Activated naive CD8-positive, alpha-beta T cell treated with anti-CD3 and anti-CD28 coated beads for 36 hours (primary cell): ENCODE measurements at places on chromosomes 11 and 22.
A peak's percentile ranks its signal among the peaks of the same experiment; 100 is the strongest.

DNA sequence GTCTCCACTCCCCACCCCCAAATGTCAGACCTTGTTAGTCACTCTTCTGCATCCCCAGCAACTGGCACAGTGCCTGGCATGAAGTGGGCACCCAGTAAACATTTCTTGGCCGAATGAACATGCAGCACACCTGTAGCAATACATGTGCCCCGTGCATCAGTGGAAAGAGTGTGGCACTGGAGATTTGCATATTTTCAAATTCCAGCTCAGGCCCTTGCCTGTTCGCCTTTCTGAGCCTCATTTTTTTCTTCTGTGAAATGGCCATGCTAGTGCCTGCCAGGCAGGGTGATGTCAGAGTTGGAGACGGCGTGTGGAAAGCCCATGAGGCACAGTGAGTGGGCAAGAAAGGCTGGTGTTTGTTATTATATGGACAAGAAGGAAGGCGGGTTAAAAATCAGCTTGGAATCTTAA lies 38.7 kb downstream of the CD82 start:
- DNase-seq, result no peak

GRCh38 chr11:19714022-19714386 lies 1.4 kb downstream of the NAV2 start:
- DNase-seq, result no peak

DNA sequence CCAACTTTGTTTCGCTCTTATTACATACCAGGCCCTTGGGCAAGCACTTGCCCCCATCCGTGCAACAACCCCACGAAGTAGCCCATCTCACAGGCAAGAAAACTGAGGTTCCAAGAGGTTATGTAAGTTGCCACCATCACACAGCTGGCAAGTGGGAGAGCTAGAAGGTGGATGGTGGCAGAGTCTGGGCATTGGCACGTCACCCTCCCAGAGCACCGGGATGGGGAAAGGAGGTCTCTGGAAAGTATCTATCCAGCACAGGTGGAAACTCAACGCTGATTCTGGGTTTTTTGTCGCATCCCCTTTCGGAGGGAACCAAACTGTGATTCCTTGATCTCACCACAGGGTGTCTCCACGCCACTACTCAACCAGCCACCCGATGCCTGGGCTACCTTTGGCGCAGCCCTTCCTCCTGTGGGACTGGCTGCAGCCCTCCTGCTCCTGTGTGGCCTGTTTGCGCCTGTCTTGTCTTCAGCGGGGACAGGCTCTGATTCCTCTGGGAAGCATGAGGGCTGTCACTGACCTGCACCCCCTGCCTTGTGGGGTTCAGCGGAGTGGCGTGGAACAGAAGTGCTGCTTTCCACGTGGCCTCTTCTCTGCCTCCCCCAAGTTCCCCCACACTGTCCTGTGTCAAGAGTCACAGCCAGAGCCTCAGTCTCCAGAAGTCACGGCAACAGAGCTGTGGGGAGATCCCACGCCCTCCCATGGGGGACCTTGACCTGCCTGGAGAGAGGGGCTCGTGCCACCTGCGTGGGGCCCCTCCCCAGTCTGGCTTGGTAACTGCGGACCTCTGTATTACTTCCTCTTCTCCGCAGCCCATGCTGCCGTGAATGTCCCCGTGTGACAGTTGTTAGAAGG lies 34.4 kb upstream of the TRIM29 start:
- peak; percentile 59 for DNase-seq

- DNase-seq, result peak; percentile 78
Measured at GRCh38 chr22:23696326-23696851, 5.6 kb downstream of the RGL4 start.

DNA sequence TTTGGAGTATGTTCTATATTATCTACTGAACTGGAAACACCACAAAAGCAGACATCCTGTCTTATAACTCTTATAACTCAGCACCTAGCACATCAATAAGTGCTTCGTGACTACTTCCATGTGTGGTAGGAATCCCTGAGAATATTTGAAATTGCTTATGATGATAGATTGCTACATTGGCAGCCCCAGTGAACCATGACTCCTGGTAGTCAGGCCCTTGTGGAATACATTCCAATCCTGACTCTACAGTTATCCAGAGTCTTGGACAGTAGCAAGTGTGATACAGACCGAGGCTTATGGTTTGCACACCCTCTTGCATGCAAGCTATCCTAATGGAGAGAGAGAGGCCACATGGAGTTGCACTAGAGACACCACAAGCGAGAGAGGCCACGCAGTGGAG lies 59.5 kb upstream of the PHF21A start:
- no peak for DNase-seq

DNA sequence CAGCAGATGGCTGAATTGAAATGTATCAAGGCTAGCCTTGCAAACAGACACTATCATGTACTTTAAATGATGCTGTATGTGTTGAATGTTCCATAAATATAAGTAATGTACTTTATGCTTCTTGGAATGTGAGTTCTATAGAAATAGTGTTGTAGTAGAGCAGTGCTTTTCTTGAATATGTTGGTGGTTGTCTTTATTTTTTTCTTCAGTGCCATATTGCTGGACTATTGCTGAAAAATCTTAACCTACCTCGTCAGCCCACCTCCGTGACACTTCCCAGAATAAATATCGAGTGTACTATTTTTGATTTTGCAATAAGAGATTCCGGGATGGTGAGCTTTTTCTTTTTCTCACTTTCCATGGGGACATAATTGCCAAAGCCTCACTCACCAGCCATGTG lies 153.9 kb downstream of the NAV2 start:
- no peak for DNase-seq

- no peak for DNase-seq
Measured at GRCh38 chr22:50676180-50676636, 3.6 kb downstream of the SHANK3 start.

DNA sequence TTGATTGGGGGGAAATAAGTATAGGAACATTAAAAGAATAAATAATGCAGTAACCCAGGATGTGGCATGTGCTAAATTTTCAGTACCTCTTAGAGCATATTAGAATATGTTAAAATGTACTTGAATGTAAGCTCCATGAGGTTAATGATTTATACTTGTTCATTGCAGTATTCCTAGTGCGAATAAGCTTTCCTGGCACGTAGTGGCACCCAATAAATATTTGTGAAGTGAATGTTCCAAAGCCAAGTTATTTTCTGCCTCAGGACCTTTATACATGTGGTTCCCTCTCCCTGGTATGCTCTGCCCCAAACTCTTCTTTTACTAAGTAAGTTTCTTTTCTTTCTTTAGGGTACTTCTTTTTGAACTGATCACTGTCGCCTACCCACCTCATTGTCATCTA lies 118.8 kb downstream of the DBX1 start:
- no peak for DNase-seq

DNA sequence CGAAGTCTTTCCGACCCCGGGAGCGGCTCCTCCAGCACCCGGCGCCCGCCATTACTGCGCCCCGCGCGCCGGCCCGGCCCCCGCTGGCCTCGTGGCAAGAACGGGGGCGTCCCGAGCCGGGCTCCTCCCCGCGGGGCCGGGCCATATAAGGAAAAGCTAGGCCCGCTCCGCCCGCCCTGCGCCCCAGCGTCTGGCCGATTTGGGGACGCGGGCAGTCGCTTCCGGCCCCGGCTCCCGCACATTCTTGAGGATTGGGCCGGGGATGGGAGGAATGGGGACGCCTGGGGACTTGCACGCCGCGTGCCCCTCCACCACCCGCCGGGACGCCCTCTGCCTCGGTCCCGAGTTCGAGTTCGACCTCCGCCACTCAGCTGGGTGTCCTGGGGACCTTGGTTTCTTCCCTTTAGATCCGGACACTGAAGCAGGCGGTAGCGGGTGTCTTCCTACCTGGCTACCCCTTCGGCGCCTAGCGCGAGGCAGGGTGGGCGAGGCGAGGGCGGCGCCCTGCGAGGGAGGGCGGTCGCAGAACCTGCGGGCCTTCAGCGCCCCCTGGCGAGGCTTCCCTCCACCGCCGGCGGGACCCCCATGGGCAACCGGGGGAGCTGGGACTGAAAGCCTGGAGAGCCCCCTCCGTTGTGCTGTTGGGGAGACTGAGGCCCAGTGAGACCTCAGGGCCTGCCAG lies 3.8 kb downstream of the SMTN start:
- peak; percentile 93 for DNase-seq

DNA sequence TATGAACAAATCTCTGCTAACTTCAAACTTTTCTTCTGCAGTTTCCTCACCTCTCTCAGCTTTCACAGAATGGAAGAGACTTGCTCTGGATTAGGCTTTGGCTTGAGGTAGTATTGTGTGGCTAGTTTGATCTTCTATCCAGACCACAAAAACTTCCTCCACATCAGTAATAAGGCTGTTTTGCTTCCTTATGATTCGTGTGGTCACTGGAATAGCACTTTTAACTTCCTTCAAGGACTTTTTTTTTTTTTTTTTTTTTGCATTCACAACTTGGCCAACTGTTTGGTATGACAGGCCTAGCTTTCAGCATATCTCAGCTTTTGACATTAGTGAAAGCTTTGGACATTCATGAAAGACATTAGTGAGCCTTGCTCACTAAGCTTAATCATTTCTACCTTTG lies 47.5 kb upstream of the LRRC55 start:
- DNase-seq, result no peak

DNA sequence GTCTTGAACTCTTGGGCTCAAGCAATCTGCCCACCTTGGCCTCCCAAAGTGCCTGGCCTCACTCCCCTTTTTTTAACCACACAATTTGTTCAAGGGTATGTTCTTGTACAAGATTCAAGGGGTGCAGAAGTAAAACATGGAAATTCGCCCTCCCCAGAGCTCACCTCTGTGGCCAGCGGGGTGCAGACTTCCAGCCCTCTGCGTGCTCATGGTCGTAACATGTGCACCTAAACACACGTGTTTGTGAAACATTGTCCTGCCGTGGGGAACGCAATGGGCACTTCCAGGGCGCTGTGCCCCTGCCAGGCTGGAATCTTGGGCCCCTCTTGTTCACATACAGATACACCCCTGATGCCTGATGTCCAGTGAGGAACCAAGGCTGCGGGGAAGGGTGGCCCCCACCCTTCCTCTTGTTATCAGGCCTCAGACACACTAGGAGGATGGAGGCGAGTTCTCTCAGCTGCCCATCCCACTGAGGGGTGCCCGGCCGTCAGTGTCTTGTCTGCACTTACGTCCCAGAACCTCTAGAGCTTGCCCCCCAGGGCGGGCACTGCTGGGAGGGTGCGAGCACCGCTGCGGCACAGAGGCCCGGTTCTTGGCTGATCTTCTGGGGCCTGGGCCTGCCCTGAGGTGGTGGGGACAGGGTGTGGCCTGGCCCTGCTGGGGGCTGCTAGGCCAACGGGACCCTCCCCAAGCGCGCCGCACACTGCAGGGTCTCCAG lies 4.1 kb upstream of the EPS8L2 start:
- DNase-seq, result no peak

DNA sequence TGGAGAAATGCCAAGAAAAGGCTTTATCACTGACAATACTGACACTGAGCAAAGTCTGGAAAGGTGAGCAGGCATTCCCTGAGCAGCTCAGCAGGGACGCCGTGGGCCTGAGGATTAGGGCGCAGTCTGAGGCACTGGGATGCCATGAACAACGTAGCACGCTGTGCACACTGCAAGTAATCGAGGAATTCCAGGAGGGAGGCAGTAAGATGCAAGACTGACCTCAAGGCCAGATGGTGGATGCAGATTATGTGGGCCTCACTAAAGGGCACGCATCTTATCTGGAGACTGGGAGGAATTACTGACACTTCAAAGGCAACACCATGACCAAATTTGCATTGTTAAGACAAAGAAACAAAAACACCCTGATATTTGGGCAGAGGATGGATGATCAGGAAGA lies 50.4 kb upstream of the OPCML start:
- no peak for DNase-seq

DNA sequence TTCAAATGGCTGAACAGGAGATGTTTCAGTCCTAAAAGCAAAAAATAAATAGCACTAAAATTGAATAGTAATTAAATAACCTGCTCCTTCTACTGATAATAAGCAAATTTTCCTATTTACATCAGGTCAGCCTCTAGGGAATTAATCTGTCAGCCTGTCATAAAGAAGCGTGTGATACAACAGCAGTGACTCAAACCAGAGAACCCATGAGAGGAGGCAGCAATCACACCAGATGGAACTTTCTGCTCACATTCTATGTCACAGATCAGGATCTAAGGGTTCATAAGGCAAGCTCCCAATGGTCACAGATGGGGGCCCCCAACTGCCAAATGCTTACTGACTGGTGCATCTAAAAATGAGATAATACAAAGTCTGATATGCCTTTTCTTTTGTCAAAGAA lies 41.1 kb downstream of the RBFOX2 start:
- DNase-seq, result no peak

DNA sequence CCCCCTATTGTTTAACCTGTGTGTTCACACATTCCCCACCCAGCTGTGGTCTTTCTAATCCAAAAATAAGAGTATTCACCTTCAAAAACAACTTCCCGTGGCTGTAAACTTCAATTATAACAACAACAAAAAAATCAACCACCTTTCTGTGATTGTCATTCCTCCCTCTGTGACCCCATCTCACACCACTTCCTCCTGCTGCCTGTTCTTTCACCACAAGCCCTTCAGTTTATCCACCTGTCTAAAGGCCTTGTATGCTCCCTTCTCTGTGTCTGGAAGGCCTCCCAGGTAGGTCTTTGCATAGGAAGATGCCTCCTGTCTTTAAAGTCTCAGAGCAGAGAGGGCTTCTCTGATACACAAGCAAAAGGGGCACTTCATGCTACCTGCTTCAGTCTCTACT lies 707.7 kb downstream of the OPCML start:
- no peak for DNase-seq

DNA sequence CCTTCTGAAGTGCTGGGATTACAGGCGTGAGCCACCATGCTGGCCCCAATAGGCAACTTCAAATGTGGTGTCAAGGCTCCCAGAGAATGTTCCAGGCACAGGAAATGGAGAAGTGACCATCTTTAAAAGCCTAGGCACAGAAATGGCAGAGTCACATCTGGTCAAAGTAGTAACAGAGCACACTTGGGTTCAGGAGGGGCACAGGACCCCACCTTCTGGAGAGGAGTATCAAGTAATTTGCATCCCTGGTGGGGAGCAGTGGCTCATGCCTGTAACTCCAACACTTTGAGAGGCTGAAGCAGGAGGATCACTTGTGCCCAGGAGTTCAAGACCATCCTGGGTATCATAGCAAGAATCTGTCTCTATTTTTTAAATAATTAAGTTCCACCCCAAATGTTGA lies 29.2 kb downstream of the SERHL2 start:
- no peak for DNase-seq

DNA sequence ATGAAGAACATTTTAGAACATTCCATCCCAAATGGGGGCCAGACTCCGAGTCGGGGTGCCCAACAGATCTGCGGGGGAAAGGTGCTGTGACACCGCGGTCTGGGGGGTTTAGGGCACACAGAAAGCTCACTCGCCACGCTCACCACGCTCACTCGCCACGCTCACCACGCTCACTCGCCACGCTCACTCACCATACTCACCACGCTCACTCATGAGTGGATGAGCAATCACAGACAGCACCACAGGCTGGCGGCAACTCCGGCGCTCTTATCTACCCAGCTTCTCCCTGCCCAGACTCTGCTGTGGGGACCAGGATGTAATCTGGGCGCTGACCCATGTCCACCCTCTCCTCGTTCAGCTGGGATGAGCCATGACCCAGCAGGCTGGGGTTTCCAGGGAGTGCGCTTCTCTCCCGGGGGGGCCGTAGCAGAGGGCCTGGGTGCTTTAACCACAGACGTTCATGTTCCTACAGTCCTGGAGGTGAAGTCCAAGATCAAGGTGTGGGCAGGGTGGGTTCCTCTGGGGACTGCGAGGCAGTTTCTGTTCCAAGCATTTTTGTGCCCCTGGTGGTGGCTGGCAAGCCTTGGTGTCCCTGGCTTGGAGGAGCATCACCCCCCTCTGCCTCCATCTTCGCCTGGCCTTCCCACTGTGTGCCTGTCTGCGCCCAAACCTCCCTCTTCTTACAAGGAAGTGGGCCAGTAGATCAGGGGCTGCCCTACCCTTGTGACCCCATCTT lies 141.2 kb downstream of the CTTN start:
- no peak for DNase-seq
